ENCODE measurements at places on chromosomes 12 and 14. TPM values are rescaled to one million over a fixed set of nuclear protein-coding genes. Genes with fewer than 3 reads are reported as not detected.

GRCh38 chr14:63276492-63277342 lies 42.0 kb downstream of the GPHB5 start:
- DNase-seq = no peak

- DNase-seq = no peak
Measured at GRCh38 chr12:101902641-101903040, 25.3 kb downstream of the DRAM1 start.

TIGAR gene
- polyA plus RNA-seq = 13.1 TPM

DNA sequence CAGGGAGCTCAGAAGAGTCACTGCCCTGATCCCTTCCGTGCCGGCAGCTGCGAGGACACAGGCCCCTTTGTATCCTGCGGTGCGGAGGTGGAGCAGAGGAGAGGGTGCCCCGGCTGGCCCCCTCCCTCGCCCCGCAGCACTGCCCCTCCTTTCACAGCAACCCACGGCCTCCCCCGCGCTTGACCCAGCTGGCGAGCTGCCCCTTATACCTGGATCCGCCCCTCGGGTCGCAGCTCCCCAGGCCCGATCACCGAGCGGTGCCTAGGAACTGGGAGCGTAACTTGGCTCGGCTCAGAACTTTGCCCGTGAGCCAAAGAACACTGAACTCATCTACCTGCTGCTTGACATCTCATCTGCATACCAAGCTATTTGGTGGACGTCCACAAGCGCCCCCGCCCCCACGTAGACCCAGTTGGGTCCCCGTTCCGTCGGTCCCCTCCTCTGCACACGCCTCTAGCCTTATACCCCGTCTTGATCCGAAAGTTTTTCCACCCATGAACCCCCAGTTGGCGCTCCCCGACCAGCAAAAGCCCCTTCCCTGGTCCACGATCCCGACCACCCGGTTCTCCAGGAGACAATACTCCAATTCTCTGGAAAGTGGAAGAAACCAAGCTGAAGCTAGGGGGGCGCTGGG lies 697 bp upstream of the DNAJC14 start:
- no peak for DNase-seq

NOS1 gene
- 0.19 TPM for polyA plus RNA-seq

KDM2B gene
- 39.2 TPM for polyA plus RNA-seq

DNA sequence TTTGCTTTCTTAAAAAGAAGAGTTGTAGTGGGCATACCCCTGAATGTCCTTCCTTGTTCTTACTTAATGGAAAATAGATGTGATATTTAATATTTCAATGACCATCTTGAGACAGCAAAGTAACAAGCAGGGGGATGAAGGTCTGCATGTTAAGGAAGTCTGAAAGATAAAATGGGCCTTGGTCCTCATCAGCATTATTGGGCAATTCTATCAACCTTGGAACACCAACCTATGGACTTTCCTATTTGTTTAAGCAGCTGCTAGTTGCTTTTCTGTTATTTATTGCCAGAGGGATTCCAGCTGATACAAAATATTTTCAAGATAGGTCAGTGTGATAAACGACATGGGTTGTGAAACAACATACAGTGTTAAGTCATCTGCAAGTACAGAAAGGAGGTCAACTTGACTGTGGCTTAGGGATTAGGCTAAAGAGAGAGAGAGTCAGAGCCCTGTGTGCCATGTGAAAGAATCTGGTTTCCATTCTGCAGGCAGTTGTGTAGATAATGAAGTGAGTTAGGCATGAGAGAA lies 16.4 kb upstream of the A2M start:
- peak; percentile 74 for DNase-seq

GRCh38 chr12:109124878-109125648 lies 8.7 kb downstream of the ACACB start:
- no peak for DNase-seq

DNA sequence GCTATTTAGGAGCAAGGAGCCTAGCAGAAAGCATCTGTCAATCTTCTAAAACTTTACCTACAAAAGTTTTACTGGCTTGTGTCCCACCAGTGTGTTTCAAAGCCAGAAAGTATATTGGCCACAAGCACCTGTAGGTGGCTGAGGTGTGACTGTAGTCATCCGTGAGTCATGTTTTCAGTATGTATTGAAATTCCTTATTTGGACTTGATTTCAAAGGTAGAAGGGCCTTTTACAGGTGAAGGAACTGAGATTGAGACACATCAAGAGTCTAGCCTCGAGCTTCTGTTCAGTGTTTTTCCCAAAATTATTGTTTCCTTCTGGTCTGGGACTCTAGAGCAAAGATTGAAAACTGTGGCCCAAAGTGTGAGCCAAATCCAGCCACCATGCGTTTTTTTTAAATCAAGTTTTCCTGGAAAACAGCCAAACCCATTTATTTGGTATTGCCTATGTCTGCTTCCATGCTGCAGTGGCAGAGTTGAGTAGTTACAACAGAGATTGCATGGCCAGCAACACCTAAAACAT lies 195.3 kb upstream of the BCL2L14 start:
- DNase-seq = no peak

FAM222A gene
- polyA plus RNA-seq = 1.8 TPM

DNA sequence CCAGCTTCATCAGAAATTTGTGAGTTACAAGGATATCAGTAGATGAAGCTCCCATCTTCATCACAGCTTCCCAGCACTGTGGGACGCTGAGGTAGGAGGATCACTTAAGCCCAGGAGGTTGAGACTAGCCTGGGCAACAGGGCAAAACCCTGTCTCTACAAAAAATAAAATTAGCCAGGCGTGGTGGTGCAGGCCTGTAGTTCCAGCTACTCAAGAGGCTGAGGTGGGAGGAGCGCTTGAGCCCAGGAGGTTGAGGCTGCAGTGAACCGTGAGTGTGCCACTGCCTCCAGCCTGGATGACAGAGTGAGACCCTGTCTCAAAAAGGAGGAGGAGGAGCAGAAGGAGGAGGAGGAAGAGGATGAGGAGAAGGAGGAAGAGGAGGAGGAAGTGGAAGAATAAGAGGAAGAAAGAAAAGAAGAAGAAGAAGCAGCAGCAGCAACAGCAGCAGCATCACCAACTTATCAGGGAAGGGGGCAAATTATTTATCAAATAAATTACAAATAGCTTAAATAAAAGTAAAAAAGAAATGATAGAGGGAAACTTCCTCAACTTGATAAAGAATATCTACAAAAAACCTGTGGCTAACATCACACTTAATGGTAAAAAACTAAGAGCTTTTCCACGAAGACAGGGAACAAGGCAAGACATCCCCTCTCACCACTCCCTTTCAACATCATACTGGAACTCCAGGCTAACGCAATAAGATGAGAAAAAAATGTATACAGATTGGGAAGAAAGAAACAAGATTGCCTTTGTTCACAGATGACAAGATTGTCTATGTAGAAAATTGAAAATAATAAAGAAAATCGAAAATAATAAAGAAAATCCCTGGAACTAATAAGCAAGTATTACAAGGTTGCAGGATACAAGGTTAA lies 69.6 kb downstream of the NINJ2 start:
- DNase-seq = no peak

- peak; percentile 29 for DNase-seq
Measured at GRCh38 chr12:104197264-104197663, 18.3 kb upstream of the TXNRD1 start.

DNA sequence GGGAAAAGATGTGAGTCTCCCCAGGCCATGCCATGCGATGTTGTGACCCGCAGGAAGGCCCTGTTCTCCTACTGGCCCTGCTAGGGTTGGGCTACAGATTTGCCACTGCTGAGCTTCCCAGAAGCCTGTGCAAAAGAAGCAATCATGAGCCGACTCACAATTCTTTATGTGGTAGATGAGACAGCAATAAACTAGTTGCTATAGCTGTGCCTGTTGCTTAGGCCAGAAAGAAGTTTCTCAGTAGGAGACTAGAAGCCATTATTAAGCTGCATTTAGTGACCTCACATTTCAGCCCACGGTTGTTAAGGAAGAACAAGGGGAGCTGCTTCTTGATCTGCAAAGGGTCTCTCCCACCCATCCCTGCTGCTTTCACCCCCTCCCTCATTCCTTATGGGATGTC lies 239.4 kb upstream of the CRY1 start:
- DNase-seq = no peak

DNA sequence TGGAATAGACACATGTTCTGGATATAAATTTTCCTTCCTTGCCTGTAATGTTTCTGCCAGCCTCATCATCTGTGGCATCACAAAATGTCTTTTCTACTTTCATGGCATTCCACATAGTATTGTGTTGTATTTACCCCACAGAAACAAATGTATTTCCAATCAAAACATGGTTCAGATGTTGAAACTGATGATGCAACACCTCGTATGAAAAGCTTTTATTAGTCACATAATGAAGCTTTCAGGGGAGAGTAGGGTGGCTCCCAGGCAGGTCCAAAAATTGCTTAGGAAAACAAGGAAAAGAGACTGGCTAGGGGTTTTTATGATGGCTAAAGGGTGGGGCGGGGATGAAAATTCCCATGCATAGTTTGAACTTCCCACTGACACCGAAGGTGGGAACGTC lies 29.1 kb upstream of the ZNF641 start:
- no peak for DNase-seq

Data from right lung (tissue), 10 donors.